ENCODE measurements at places on chromosomes 1 and 21.

- no peak for DNase-seq
Observed at GRCh38 chr1:56526571-56527174, 52.7 kb downstream of the PLPP3 start.

DNA sequence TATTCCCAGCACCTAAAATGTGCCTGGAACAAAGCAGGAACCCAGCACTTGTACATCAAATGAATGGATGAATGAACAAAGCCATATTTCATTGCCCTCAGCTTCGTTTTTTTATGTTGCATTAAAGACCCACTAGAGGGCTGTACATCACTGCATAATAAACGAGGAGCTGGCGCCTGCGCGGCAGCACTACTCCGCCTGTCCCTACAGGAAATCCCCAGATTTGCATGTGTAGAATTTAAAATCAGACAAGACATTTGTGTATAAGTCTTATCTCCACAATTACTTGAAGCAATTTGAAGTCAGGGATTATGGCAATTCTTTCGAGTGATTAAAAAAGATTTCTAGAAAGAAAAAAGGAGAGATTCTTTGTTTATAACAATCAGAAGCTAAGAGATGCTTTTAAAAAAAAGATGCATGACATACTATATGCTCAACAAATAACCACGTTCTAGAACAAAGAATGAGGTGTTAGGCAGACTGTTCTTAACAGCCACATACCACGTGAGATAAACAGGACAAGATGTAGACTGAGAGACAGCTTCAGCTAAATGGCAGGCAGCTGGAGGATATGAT lies 5.4 kb upstream of the NEK2 start:
- peak; percentile 96 for DNase-seq

GRCh38 chr1:25117233-25117823 lies 115.0 kb downstream of the SYF2 start:
- no peak for DNase-seq

GRCh38 chr1:22628698-22629444 lies 7.6 kb upstream of the C1QA start:
- DNase-seq = no peak

GRCh38 chr1:30337324-30337620 lies 386.1 kb downstream of the MATN1 start:
- DNase-seq = no peak

DNA sequence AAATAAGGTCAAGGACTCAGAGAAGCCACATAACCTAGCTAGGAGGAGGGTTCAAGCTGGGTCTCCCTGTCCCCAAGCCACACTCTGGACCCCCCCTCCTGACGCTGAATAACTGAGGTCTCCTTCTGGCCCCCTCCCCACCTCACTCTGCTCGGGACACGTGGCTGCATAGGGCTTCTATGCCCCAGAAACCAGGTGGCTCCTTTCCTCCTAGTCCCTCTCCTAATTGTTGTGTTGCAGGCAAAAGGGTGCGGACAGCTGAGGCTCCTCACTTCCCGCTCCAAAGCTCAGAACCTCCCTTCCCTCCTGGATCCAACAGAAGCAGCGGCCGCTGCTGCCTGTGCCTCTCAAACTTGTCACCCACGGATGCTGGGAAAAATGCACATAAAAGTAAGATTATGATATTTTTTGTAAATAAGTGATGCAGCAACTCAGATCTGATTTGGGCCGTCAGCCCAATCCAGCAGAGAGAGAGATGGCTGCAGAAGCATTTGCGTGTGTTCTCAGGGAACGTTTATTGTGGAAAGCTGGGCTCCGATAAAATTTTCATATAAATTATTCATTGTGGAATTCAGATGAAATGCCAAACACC lies 40.8 kb upstream of the C1orf174 start:
- DNase-seq = no peak

- peak; percentile 69 for DNase-seq
Observed at GRCh38 chr1:89938171-89939055, 56.5 kb upstream of the ZNF326 start.

- no peak for DNase-seq
Observed at GRCh38 chr21:32794644-32795079, 23.1 kb upstream of the PAXBP1 start.

GRCh38 chr1:183598386-183598785 lies 8.1 kb upstream of the NCF2 start:
- no peak for DNase-seq

- DNase-seq = no peak
Observed at GRCh38 chr1:193539731-193540459, 353.5 kb upstream of the B3GALT2 start.

- DNase-seq = no peak
Observed at GRCh38 chr1:50426702-50427085, 3.5 kb upstream of the DMRTA2 start.

- DNase-seq = no peak
Observed at GRCh38 chr1:90198616-90199332, 203.9 kb downstream of the ZNF326 start.

DNA sequence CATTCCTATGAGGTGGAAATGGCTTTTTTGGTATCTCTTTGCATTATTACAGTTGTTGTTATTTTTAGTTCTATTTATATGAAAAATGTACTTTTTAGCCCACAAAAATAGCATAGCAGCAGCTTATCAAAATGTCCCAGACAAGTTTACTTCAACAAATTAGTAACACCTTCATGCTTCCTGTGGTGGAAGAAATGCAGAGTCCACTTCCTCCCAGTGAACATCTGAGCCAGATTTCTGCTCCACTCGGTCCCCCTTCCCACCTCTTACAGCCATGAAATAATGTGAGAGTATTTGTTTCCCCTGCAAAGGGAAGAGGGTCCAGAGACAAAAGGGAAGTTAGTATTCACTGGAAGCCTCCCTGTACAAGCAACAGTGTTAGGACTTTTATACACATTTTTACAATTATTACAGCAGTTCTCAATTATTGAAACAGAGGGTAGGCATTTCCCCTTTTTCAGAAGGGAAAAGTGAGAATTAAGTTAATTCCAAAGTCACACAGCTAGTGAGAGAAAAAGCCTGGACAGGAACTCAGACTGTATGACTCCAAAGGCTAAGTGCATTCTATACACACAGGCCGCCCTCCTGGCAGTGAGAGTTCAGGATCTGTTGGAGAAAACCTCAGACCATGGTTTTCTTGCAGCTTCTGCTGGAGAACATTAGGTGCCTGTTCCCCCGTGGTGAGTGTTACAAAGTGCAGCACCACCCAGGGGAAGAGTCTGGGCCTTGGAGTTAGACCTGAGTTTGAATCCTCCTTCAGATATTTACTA lies 126.5 kb downstream of the PBX1 start:
- DNase-seq = peak; percentile 72
